ENCODE measurements at places on chromosomes 1 and 21. TPM values are rescaled to one million over a fixed set of nuclear protein-coding genes. Genes with fewer than 3 reads are reported as not detected.

FAM78B gene
- total RNA-seq: not detected

GRCh38 chr1:43279666-43280065, 5.7 kb downstream of the C1orf210 start:
- no peak for DNase-seq

- no peak for DNase-seq
These were observed 19.8 kb downstream of the CSF1 start for GRCh38 chr1:109930252-109930993.

DNA sequence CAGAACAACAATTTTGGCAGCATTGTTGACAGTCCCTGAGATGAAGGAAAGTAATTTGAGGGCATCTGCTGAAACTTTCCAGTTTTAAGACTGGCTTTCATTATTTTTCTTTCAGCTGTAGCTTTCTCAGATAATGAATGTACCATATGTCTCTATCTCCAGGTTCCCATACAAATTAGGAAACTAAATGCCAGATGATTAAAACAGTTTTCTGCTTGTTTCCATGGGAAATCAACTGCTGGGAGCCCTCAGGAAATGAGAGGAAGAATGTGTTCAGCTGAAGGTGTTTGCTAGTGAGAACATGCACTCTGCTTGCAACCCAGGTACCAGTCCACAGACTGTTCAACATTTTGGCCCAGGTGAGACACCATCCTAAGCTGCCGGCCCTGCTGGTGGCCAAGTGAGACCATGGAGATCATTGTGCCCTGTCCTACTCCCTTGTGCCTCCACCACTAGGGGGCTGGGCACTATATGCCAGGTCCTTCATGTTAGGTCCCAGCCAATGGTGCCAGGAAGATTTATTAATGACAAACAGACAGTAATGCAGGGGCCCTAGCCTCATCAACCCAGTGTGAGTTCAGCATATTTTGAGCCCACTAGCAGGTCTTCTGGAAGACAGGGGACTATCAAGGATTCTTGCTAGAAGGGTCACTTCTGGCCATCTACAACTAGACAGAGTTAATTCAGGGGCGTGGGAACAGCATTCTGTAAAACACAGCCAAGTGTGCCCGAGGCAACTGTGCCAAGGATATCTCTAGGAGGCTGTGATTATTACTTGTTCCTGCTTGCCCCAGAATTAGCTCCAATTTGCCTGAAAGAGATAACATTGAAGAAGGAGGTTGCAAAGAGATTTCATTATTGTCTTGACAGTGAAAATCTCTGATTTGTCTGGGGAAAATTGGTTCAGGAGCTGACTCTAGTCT, 17.0 kb upstream of the LRRC8C start:
- no peak for DNase-seq

DNA sequence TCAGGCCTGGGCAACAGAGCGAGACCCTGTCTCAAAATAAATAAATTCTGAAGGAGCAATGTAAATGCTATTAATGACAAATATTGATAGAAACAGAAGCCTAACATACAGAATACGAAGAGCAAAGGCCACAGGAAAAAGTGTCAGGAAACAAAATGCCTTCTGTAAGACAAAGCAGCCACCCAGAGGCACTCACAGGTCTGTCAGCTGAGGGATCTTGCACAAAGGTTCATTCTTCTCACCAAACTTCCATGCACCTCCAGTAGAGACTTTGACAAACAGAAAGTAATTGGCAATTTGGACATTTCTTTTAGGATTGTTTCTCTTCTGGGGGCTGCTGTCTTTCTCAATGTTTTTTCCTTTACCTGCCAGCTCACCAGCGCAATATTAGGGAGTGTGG, 1.2 kb upstream of the ALDH9A1 start:
- DNase-seq: no peak

RHBDL2 gene
- total RNA-seq: 0.57 TPM

DNA sequence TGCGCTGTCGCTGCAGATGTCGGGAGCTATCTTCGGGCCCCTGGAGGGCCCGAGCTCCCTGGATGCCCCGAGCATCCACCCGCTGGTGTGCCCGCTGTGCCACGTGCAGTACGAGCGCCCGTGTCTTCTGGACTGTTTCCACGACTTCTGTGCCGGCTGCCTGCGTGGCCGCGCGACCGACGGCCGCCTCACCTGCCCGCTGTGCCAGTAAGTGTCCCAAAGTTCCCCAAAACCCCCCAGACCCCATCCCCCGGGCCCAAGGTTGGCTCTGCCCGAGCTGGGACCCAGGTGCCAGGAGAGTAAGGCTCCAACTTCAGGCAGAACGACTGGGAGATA, 569 bp downstream of the RNF207 start:
- DNase-seq: no peak

GRCh38 chr1:18957136-18957521, 653 bp upstream of the IFFO2 start:
- peak; percentile 42 for DNase-seq
